ENCODE measurements at places on chromosomes 12 and 14. TPM values are rescaled to one million over a fixed set of nuclear protein-coding genes. Genes with fewer than 3 reads are reported as not detected.
A peak's percentile ranks its signal among the peaks of the same experiment; 100 is the strongest.

DNA sequence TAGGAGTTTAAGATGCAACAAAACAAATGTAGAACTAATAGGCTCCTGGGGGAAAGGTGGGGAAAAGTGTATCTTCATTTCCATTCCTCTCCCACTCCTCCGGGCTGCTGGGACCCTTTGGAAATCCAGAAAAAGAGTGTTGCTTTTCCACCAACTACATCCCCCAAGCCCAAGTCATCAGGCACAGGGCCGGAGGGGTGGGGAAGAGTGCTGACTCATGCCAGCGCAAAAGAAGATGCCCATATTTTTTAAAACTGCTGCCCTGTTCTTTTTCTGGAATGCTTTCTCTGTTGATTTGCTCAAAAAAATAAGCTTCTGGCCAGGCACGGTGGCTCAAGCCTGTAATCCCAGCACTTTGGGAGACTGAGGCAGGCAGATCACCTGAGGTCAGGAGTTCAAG lies 70.9 kb downstream of the TBK1 start:
- no peak for DNase-seq

Gene HEATR5A
- total RNA-seq: 49.5 TPM

Gene FSCB
- not detected for total RNA-seq

DNA sequence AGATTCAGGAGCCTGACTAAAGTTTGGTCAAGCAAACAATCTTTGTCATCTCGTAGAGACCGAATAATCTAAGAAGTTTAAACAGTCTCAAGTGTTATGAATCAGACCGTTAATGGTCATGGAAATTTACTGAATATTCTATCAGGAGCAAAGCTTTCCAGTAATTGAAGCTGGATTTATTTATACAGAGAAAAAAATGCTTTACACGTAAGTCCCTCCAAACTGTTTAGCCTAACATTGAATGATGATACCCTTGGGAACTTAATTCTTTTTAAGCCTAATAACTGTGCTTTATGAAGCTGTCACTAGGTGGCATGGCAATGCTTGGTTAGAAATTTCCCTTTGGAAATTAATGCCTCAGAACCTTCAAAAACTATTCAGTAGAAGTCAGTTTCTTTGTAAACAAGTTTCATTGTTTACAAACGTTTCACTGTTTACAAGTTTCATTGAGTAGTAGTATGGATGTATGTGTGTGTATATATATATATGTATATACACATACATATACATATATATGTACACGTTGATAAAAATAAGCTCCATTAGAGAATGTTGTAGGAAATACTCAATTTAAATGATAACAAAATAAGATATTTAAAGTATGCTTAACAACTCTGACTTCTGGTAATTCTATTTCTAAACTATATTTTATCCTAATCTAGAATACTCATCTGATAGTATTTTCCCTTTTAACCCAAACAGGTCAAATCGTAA lies 32.1 kb downstream of the DEPDC4 start:
- DNase-seq: no peak

GRCh38 chr12:105947906-105948305 lies 190.8 kb downstream of the NUAK1 start:
- no peak for DNase-seq

- DNase-seq: no peak
These were observed 99.3 kb downstream of the DNAH10 start for GRCh38 chr12:123861392-123861791.

DNA sequence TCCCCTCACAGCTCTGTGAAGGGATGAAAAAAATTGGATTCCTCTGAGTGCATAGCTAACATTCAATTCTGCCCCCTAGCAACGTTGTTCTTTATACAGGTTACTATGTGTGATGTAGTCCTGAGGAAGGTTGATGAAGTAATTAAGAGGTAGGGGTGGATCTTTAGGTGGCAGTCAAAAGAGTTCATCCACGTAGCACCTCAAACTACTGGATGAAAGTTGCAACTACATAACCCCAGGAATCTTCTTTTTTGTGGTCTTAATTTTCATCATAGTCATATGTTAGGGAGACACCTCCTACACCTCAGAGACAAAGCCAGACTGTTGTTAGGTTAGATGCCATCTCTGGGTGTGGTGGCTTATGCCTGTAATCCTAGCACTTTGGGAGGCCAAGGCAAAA lies 10.2 kb upstream of the NFE2 start:
- no peak for DNase-seq

GRCh38 chr12:106885026-106885425 lies 70.7 kb upstream of the TMEM263 start:
- no peak for DNase-seq

DNA sequence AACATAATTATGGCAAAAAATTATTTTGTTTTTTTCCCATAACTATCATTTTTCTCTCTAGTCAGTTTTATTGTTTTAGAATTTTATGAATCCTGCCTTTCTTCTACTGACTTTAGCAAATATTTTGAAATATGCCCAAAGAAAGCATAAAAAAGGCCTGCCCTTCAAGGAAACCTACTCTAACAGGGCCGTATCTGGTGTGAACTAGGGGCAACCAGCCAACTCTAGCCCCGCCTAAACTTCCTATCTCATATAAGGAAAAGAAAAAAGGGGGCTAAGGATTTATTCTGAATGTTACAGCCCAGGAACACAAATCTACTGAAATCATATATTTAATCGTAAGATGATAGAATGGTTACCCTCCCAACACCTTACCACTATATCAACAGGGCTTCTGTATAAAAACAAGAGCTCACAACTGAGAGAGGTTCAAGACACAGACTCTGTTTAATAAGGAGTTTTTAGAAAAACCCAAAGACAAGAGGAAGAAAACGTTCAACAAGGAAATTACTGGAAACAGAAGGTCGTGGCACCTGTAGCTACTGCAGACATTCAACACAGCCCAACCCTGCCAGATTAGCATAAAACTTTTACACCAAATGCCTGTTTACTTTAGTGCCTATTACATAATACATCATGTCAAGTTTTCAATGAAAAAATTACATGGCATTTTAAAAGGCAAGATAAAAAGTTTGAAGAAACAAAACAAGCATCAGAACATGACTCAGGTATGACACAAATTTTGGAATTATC lies 12.9 kb upstream of the EPYC start:
- DNase-seq: no peak

Gene HOXC12
- total RNA-seq: not detected

- DNase-seq: no peak
These were observed 743.4 kb downstream of the RPS29 start for GRCh38 chr14:48842785-48843184.

DNA sequence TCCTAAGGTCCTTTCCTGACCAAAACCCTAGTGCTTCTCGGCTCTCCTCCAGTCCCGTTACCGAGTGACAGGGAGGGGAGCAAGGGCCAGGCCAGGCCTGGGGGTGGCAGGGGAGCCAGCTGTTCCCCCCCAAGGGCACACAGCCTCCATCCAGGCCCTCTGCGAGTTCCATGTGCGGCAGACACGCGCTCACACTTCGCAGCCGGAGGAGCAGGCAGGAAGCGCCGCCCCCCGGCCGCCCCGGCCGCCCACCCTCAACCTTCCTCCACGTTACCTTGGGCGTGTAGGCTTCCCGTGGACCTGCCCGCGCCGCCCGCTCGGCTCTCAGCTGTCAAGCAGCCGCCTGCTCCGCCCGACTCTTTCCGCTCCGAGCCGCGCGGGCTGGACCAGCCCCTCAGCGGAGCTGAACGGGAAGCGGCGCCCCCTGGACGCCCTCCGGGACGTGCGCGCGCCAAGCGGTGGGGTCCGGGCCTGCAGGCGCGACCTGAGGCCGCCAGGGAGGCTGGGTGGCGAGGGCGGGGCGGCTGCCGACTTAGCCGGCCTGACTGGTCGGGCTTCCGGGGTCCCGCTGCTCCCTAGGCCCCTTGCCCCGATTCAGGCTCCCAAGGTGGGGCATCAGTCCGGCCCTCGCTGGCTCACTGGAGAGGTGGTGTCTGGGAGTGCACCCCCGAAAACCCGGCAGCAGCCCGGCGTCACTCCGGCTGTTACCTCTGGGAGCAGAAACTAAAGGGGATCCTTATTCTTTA lies at the start of gene CRACR2A:
Gene CRACR2A, minus strand, starts transcription at position 369 of the 746 bp plus-strand sequence. CDS start 56,110 bp downstream, outside the sequence.
- peak; percentile 83 for DNase-seq

GRCh38 chr12:614411-614970 lies 48.8 kb downstream of the NINJ2 start:
- DNase-seq: no peak

Data from cardiac septum (tissue), 1 donor.